ENCODE measurements at places on chromosomes 11 and 22. TPM values are rescaled to one million over a fixed set of nuclear protein-coding genes. Genes with fewer than 3 reads are reported as not detected.

TANGO2 gene
- total RNA-seq, result 44.9 TPM

VPS37C gene
- total RNA-seq, result 16.6 TPM

TSSC4 gene
- 30.1 TPM for total RNA-seq

TRIM22 gene
- total RNA-seq, result 39.1 TPM

KRTAP5-2 gene
- not detected for total RNA-seq

PHETA2 gene
- 23.1 TPM for total RNA-seq

UFD1 gene
- 51.2 TPM for total RNA-seq

MYO18B gene
- 0.22 TPM for total RNA-seq

C22orf31 gene
- not detected for total RNA-seq

PHF21B gene
- total RNA-seq, result not detected

TMEM191C gene
- 0.32 TPM for total RNA-seq

GTSE1 gene
- 8.4 TPM for total RNA-seq

TMEM218 gene
- 21.3 TPM for total RNA-seq

CD3G gene
- total RNA-seq, result not detected

ROM1 gene
- total RNA-seq, result 10.6 TPM

TPBGL gene
- not detected for total RNA-seq

Measured in articular chondrocyte of knee joint (primary cell).